ENCODE measurements at places on chromosomes 11 and 22.

DNA sequence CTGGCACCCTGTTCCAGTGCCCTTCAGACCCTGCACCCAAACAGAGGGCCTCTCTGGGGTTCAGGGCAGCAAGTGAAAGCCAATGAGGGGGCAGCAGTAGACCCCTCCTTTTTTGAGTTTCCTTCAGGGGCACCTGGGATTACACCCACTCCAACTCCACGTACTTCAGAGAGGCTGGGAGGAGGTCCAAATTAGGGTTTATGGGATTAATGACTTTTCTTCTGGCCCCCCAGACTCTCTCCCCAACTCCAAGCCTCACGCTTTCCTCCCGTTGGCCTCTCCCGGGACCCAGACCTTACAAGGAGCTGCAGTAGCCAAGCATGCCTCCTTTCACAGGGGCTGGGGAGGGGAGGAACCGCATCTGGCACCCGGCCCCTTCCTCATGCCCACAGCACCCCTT lies 101.7 kb downstream of the NECTIN1 start:
- DNase-seq, result no peak

DNA sequence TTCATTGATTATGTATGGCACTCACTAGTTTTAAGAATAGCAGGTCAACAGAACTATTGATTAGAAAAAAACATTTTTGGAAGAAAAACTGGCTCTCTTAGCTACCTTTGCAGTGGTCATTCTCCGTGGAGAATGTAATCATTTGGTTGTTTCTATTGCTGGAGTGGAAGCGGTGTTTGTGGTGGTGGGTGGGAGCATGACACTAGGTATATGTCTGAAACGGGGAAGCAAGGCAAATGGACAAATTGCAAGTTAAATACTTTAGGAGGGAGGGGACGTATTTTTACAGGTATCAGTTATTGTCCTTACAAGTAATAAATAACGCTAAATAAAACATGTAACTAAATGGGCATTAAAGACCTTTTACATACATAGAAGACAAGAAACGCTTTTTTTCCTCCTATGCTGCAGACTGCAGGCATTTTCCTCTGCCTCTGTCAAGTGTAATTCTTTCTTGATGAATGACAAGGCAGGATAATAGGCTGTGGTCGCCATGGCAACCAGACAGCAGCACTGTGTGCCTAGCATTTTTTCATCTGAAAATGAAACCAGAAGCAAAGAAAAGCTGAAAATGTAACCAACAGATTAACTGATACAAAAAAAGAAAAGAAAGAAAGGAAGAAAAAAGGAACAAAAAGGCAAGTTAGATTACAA lies 46.2 kb downstream of the BLID start:
- DNase-seq, result no peak

DNA sequence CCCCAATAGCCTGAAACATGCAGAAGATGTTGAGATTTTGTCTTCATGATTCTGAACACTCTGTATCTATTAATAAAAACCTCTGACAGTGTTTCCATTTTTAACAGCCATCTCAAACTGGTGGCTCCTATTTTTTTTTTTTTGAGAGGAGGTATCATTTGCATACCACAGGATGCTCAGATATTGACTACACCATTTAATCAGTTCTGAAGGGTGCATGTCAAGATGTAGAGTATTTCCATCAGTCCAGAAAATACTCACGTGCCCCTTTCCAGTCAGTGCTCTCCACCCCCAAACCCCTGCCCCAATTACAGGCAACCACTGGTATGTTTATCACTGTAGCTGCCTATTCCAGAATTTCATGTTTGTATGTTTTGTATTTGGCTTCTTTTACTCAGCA lies 85.3 kb upstream of the SORL1-AS1 start:
- DNase-seq, result peak; percentile 36

DNA sequence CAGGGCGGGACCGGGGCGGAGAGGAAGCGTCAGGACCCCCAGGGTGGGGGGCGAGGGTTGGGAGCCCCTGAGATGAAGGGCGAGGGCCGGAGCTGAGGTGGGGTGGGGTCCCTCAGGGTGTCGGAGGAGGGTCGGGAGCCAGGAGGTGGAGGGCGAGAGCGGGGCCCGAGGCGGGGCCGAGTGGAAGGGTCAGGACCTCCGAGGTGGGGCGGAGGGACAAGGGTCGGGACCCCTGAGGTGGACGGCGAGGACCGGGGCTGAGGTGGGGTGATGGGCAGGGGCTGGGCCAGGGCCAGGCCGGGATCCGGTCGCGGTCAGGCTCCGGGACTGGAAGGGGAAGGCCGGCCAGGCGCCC lies 409 bp downstream of the SMC1B start:
- DNase-seq, result no peak

GRCh38 chr11:45374653-45375059 lies 88.5 kb upstream of the SYT13 start:
- no peak for DNase-seq

DNA sequence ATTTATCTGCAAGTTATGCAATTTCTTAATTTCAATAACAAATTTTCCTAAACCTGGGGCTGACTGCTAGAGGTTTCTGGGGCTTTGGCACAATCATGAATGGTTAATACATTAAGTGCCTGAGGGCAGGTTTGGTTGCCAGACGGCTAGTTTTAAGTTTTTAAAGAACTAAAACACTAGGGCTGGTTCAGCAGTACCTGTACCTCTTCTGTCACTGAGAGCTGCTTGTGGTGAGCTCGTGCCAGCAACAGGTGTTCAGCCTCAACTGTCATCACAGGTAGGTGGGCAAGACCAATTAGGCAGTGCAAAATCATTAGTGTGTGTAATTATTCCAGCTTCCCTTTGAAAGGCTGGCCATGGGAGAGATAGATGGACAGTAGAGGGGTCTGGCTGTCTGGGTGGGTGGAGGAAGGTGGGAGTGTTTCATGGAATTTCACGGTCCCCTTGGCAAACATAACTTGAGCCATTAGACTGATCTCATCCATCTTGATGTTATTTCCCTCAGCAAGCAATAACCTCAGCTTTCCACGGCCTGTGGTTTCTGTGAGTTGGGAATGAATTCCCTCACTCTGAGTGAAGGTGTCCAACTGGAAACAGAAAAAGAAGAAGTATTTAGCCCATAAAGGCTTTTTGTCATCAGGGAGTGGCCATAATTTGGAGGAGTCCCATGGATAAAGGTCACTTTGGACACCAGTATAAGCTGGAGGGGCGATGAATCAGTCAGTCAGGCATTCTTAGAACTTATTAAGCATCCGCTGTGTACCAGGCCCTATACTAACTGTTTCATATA lies 114.8 kb downstream of the SNX19 start:
- DNase-seq, result no peak

GRCh38 chr11:44368886-44369285 lies 58.9 kb upstream of the ALX4 start:
- DNase-seq, result no peak

DNA sequence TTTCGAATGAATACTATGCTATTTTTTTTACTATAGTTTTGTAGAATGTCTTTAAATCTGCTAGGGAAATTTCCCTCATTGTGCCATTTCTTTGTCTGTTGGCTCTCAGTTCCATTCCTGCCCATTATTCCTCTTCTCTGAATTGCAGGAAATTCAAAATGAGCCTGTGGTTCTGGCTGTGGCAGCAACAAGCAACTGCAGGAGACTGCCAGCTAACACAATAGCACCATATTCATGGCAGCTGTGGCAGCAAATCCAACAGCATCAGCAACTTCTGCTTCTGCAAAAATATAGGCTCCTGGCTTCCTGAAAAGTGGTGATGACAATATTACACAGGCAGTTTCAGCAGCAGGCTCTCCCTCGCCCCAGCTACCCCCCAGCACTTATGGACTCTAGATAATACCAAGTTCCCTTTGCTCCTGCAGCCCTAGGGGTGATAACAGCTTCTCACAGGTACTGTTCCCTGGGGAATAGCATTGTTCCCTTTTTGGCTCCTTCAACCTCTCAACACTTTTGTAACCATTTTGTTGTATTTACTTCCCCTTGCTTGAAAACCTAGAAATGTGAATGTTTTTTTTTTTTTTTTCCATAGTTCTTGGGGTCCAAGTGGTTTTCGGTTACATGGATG lies 9.3 kb downstream of the PATE4 start:
- DNase-seq, result peak; percentile 7

GRCh38 chr11:74138572-74138971 lies 32.2 kb downstream of the C2CD3 start:
- DNase-seq, result no peak
